ENCODE measurements at places on chromosomes 3 and 15.

DNA sequence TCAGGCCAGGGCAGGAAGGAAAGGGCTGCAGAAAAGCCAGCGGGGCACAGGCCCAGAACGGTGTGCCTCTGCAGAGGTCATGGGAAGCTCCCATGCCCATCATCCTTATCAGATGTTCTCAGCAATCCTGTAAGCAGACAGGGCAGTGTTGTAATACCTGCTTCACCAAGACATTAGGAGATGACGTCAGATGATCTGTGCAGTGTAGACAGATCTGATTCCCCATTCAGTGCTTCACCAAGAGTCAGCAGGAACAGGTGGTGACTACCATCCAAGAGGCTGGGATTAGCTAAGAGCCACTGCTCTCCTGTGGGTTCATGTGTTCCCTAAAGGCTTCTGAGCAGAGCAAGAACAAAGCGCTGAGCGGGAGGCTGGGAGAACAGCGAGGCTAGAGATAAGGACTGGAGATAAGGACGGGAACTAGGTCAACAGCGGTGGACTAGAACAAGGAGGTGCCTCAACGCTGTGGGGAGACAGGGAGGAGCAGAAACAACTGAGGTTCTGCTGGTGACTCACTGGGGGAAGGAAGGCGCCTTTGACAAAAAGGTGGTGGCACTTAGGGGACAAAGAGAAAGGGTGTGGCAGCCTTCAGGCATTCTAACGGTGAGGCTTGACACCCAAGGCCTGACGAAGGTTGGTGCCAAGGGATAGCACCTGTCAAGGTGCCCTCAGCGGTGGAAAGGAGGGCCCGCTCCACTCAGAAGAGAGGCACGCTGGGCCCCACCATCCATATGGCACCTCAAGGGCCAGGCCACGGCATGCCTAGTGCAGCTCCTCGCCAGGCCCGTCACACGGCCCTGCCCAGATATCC, 28.4 kb downstream of the CCDC12 start:
- no peak for DNase-seq

GRCh38 chr3:69738315-69738714, 949 bp upstream of the MITF start:
- no peak for DNase-seq

- no peak for DNase-seq
Observed at GRCh38 chr3:54756330-54756731, 171.5 kb downstream of the LRTM1 start.

GRCh38 chr3:74107451-74107850, 482.7 kb upstream of the PDZRN3 start:
- no peak for DNase-seq

GRCh38 chr3:181265750-181266333, 276.3 kb upstream of the DNAJC19 start:
- DNase-seq = no peak

- no peak for DNase-seq
Observed at GRCh38 chr3:65521032-65521431, 517.7 kb downstream of the MAGI1 start.

GRCh38 chr3:99344216-99344615, 294.2 kb upstream of the COL8A1 start:
- DNase-seq = no peak

All from head of caudate nucleus (tissue), 42 donors.